ENCODE measurements at places on chromosomes 7 and 10. TPM values are rescaled to one million over a fixed set of nuclear protein-coding genes. Genes with fewer than 3 reads are reported as not detected.

DNA sequence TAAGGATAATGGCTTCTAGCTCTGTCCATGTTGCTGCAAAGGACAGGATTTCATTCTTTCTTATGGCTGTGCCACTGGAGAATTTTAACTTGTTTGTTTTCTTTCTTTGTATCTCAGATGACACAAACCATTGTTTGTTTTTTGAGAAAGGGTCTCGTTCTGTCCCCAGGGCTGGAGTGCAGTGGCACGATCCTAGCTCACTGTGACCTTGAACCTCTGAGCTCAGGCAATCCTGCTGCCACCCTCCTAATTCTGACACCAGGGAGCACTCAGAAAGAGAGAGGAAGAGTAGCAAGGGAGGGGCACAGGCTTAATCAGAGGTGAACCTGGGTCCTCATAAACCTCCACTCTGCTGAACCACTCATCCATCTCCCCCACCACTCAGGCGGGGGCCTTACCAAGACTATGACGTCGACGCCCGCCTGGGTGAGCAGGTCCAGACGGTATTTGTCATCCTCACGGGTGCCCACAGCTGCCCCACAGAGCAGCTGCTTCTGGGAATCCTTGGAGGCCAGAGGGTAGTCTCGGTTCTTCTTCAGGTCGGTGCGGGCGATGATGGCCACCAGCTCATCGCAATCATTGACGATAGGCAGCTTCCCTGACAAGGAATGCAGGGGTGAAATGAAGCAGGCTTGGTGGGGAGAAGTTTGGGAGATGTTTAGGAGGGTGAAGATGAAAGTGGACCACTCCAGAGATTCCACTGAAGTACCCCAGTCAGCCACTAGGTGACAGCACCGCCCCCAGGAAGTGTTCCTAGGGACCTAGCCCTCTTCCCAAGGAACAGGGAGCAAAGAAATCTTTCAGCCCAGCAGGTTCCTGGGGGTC lies 11.6 kb downstream of the IMPDH1 start:
- H3K4me3 ChIP-seq, result no peak overlapping the region
- no peaks in the 10 kb centered on the region for H3K36me3 ChIP-seq
- no peaks in the 10 kb centered on the region for H3K27me3 ChIP-seq
- peak; percentile 66 for DNase-seq
- no peaks in the 10 kb centered on the region for H3K4me1 ChIP-seq
- H3K27ac ChIP-seq, result no peak overlapping the region

- DNase-seq, result no peak
- H3K36me3 ChIP-seq, result no peaks in the 10 kb centered on the region
- no peak overlapping the region for H3K27ac ChIP-seq
Measured at GRCh38 chr7:22805227-22805626, 17.4 kb downstream of the TOMM7 start.

DNA sequence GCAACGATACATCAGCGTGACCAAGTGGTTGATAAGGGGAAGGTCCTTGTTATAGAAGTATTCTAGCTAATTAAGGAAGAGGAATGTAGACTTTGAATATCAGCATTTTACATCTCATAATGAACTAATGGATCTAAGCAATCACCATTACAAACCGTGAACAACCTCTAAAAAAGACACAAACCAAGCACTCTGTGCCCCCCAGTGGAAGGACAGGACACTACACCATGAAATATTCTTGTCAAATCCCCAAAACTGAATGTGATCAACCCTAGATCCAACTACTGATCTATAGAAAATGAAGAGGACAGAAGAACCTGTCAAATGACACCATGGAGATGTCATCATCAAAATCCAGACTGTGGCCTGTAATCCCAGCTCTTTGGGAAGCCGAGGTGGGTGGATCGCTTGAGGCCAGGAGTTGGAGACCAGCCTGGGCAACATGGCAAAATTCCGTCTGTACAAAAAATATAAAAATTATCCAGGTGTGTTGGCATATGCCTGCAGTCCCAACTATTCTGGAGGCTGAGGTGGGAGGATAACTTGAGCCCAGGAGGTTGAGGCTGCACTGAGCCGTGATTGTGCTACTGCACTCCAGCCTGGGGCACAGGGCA lies 111.3 kb upstream of the CARD11 start:
- no peaks in the 10 kb centered on the region for H3K27me3 ChIP-seq
- no peak overlapping the region for H3K27ac ChIP-seq
- H3K36me3 ChIP-seq, result no peaks in the 10 kb centered on the region

DNA sequence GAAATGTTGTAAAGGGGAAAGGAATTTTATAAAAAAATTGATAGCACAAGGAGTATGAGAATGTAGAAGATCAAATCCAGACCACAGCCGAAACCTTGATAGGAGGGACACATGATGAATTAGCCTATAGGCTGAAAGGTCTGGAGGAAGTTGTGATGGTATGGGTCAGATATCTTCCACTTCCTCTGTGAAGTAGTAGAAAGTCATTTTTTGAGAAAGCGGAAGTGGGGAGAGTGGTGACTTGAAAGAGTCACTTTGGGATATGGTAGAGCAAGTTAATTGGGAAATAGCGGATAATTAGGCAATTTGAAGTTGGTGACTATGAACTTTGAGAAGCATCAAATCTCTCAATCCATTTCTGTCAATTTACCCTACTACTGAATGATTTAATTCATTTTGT lies 99.4 kb downstream of the GRM8 start:
- no peaks in the 10 kb centered on the region for H3K36me3 ChIP-seq
- no peak overlapping the region for H3K27ac ChIP-seq
- DNase-seq, result no peak
- no peaks in the 10 kb centered on the region for H3K27me3 ChIP-seq
- H3K4me1 ChIP-seq, result no peaks in the 10 kb centered on the region

Gene AIMP2
- total RNA-seq, result 27.3 TPM

Gene ADAM12
- total RNA-seq, result 2.1 TPM

Data from adrenal gland (tissue), 19 donors.